Stimulated activated CD4-positive, alpha-beta T cell treated with anti-CD3 and anti-CD28 coated beads, Interleukin-12 subunit alpha, Interleukin-12 subunit beta, amount 100 ng/mL, for 4 hours (primary cell): ENCODE measurements at places on chromosomes 12 and 14.

DNA sequence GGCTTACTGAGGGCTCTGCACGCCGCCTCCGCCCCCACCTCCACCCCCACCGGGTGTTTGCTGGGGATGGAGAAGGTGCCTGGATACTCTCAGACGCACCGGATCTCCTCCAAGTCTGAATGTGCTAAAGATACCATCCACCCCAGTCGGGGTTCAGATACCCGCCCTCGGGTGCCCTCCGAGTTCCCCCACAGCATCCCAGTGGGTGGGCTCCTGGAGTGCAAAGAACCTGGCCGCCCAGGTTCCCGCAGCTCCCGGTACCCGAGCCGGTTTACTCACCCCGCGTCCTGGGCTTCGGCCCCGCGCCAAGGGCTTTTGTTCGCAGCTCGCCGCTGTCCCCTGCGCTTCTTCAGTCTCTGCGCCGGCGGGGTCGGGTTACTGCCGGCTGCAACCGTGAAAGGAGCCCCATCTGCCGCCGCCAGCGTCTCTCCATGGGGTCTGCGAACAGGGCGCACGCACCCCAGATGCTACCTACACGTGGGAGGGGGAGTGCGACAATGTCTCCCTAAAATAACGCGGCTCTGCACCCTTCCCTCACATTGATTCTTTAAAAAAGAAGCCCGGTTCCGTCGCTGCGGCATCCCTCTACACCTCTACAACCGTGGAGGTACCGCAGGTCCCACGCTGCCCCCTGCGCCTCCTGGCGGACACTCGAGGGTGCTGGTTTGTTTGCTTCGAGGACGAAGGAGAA is at the start of gene CCDC177:
Gene CCDC177, minus strand, starts transcription at position 609 of the 691 bp plus-strand sequence. CDS start 1,249 bp downstream, outside the sequence.
- peak; percentile 80 for DNase-seq

DNA sequence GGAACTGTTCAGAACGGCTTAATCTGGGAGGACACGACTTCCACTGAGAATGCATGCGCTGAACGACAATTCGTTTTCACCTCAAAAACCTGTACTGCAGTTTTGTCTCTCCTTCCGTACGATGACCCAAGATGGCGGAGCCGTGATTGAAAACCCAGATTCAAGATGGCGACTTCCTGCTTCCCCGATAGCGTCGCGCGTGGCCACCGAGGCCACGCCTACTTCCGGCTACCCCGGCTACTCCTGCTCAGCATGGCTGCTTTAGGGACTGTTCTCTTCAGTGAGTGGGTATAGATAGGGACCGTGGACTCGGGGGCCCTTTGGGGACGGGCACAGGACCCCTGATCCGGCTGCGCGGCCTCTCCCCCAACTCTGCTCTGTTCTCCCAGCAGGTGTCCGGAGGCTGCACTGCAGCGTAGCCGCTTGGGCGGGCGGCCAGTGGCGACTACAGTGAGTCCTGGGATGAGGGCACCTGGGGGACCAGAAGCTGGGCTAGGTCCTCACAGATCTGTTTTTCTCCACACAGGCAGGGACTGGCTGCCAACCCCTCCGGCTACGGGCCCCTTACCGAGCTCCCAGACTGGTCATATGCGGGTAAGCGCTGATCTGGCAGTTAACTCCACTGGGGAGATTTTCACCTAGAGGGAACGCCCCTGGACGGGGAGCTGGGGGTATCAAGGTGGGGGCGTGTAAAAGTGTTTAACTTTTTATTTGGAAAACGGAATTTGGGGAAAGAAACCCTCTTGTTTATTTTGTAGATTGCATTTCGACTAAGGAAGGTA is at the start of gene MRPL52:
Gene MRPL52, plus strand, starts transcription at position 227 of the 782 bp plus-strand sequence. Its CDS starts 26 bp downstream, at position 253.
- peak; percentile 86 for DNase-seq

DNA sequence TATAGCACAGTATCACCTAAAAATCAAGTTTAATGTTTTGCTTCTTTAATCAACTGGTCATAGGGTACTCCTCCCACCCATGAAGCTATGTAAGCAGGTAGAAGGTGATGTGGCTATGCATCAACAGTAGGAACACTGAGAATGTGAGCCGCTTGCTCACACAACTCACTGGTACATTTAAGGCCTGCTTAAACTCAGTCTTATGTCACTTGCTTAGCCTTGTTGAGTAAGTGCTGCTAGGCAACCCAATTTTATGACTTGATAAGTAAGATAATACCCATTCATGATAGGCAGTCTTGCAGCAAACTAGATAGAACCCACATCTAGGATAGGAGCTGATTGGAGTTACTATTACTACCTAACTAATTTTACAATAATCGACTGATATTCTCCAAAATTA is 70.0 kb upstream of the BMP4 start:
- no peak for DNase-seq

DNA sequence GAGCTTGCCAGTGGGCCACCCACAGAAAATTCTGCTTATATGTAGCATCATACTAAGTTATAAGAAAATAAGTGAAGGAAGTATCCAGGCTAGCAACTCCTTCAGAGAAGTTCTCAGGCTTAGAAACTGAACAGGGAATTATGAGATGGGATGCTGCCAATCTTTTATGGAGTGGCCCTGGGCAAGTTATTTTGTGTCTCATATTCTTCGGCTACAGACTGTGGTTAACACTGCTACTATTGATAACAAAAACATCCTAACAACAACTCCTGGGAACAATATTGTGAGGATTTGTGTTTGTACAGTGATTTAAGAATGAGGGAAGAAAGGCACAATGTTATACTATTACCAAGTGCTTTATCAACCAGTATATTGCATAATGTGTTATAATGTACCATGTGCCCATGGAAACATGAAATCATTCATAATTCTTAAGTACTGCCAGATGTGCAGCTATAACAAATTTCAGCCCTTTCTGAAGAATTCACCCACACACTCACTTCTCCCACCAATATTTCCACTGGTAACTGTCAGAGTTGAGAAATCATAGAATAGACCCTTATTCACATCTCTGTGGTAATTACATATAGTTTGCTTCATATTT is 113.3 kb upstream of the SOX5 start:
- DNase-seq: no peak

DNA sequence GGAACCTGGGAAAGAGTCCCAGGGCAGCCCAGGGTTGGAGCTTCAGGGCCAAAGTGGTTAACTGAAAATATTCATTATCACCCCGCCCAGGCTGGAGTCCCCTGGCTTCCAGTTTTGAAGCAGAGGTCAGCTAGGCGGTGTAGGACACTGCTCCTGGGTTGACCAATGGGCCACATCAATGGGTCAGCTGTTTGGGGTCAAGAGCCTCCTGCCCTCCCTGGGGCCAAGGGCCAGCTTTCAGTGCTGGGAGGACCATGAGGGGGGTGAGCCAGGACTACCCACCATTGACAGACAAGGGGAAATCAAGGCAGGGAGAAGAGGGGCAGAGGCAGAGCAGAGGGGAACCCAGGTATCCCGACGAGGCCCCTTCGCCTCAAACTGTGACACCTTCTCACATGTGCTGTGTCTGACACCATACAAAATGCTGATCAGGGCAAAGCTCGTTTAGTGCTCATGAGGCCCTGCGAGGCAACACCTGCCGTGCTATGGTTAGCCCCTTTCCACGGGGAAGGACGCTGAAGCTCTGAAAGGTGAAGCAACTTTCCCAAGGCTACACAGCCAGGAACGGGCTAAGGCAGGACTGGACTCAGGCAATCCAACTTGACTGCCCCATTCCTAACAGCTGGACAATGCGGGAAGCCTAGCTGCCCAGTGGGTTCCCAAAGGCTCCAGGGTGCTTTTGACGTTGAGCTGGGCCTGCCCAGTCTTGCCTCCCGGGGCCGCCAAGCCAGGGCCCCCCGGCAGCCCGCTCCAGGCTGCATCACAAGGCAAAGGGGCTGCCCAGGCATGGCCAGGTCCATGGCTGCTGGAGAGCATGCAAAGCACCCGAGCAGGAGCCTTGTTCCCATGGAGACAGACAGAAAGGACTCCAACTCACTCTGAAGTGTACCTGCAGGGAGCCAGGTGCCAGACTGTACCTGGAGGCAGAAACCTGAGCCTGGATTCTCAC is 2.0 kb downstream of the SYNE3 start:
- DNase-seq: no peak

- no peak for DNase-seq
Observed at GRCh38 chr14:99718031-99718810, 34.1 kb downstream of the CYP46A1 start.

DNA sequence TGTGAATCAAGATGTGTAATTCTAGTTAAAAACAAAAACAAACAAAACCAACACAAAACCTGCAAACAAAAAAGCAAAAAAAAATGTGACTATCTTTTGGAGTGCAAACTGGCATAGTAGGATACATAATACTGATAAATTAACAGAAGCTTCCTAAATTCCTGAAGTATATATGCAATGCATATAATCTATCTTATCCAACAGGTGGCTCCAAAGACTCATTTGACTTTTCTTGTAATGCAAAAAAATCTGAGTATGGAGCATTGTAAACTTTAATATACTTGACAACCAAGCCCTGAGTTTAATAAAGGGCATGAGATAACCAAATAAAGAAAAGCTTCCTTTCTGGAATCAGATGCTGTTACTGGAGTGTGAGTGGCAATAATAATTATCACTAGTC is 1003.6 kb downstream of the FSCB start:
- no peak for DNase-seq

- no peak for DNase-seq
Observed at GRCh38 chr12:111363578-111363977, 5.3 kb downstream of the PHETA1 start.

DNA sequence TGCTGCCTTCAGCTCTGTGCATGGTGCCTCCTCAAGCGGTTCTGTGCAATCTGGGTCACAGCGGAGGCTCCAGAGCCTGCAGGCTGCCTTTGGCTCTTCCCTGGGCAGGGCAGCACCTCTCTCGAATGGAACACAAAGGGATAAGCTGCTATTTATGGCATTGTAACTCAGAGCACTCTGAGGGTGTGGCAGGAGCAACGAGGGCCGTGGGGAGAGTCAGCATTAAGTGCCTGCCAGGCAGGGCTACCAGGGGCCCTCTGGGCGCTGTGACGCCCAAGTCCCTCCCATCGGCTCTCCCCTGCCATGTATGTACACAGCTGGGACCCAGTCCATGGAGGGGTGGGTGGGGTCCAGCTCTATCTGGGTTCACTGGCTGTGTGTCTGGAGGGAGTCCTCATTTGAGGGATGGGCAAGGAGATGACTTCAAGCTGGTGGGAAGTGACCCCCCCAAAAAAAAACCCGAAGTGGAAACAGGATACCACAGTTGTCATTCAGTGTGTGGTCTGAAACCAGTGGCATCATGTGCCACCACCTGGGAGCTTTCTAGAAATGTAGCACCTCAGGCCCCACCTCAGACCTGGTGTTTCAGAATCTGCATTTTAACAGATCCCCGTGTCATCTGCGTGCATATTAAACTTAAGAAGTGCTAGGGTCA is 44.0 kb upstream of the OAS1 start:
- DNase-seq: no peak

- no peak for DNase-seq
Observed at GRCh38 chr14:78170203-78170602, at the start of gene NRXN3. Gene NRXN3 (plus strand): TSS chr14:78170373. CDS start chr14:78243094, 72,721 bp downstream.

DNA sequence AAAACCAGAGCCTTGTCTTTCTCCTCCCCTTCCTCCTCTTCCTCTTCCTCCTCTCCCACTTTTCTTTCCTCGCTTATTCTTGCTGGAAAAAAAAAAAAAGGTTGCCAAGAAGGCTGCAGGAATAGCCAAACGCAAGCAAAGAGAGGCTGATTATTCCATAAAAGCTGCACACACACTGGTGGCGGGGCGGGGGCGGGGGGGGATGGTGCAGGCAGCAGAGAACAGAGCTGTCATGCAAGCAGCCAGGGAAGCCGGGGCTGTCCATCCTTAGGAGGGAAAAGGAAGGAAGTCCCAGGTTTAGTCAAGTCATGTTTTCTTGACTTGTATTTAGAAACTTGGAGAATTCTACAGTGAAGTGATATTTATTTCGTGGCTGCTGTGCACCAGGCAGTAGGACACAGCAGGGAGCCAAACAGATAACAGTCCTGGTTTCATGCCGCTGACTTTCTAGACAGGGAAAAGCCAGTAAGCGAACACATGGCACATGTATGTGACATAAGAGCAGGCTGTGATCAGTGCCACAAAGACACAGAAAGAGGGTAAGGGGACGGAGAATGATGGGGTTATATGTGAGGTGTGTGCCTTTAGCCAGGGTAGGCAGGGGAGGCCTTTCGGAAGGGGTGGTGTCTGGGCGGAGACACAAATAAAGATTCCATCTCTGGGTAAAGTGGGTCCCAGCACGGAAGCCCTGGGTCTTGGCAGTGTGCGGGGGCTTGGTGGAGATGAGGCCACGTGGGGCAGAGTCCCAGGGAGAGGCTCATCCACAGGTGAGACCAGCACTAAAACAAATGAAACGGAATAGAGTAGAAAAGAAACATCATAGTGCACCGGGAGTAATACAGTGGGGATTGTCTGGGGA is 56.6 kb upstream of the SCN8A start:
- no peak for DNase-seq

GRCh38 chr12:52942901-52943181 is 6.1 kb upstream of the KRT18 start:
- DNase-seq: no peak

DNA sequence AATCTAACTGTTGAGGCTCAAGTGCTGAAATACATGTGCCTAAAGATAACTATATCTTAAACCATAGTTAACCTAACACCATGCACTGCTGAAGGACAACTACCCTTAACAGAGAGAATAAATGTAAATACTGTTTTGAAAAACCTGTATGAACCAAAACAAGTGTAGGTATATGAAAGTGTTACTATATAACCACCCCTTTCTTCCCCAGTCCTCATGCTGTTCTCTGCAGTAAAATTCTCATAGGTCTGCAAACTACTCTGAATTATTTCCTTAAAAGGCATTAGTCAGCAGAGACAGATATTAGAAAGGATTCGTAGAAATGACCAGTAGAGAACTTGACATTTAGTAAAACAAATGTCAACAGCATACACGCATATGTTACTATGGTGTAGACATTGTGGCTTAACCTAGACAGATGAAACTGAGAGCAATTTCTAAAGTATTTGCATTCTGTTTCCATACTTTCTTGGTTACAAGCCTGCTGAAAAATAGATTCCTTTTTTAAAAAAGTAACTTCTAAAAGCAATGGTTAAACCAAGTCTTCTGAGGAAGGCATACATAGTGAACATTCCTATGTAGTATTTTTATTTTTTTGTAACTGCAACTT is 13.9 kb downstream of the CSRP2 start:
- DNase-seq: no peak

- no peak for DNase-seq
Observed at GRCh38 chr14:101370593-101371569, 190.4 kb upstream of the DIO3 start.

- no peak for DNase-seq
Observed at GRCh38 chr12:132597333-132598316, 12.8 kb downstream of the LRCOL1 start.

GRCh38 chr12:20127413-20127812 is 240.9 kb upstream of the PDE3A start:
- no peak for DNase-seq

GRCh38 chr12:46530373-46531056 is 157.9 kb upstream of the SLC38A2 start:
- DNase-seq: no peak

DNA sequence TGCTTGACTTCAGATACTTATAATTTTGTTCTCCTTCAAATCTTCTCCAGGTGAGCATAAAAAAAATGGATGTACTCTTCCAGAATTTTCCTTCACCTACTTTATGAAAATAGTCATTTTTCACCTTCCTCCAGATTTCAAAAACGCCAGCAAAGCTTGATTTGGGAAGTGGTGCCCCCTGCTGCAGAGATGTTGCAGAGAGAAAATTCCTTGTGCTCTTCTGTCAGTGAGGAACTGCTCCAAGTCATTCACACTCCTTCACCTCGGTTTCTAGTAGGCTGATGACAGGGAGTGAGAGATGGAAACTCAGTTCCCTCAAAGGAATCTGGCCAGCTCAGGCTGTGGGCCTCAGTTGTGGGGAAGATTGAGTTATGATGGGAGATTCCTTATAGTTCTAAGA is 24.2 kb upstream of the RNASE3 start:
- no peak for DNase-seq

GRCh38 chr12:28051516-28052354 is 79.2 kb upstream of the PTHLH start:
- no peak for DNase-seq

- no peak for DNase-seq
Observed at GRCh38 chr12:131494741-131495524, 216.0 kb upstream of the SFSWAP start.
